ENCODE measurements at places on chromosomes 4 and X. TPM values are rescaled to one million over a fixed set of nuclear protein-coding genes. Genes with fewer than 3 reads are reported as not detected.

Gene CD38
- total RNA-seq = 0.73 TPM

Gene POU4F2
- total RNA-seq = not detected

Gene DYNLT3
- 22.2 TPM for total RNA-seq

Gene TMPRSS11B
- not detected for total RNA-seq

DNA sequence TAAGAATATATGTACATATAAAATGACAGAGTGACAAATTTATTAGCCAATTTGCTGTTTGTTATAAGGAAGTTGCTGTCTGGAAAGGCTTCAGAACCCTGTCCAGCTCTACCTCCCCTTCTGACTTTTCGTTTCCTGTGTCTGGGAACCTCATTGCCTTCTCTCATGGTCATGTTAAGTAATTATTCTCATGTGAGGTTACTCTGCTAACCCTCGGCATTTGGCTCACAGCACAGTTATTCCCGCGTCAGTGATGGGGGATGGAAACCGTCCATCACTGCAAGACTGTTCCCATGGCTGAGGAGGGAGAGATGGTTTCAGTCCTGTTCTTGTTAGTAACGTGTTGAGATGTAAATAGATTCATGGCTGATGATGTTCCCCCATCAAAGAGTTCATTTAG, 11.9 kb downstream of the EDNRA start:
- no peaks in the 10 kb centered on the region for H3K27me3 ChIP-seq
- H3K27ac ChIP-seq = no peak overlapping the region
- H3K36me3 ChIP-seq = no peaks in the 10 kb centered on the region
- DNase-seq = no peak

DNA sequence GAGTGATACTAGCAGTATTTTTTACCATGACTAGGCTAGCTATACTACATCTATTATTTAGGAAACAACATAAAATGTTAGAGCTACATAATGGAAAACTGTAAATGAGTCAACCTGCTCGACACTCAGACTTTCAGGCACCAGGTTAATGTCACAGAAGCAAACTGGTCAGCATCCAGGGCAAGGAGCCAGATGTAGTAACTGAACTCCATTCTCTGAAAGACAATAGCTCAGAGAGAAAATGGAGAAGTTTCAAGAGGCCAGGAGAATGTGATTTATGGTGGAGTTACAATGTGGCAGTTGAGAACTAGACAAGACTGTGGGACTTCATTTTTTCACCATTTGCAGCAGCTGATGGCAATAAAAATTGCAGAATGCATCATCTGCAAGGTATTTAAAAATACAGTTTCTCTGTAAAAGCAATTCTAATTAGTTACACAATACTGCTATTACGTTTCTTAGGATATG, 342.7 kb upstream of the PABPC4L start:
- H3K36me3 ChIP-seq = no peaks in the 10 kb centered on the region
- no peak overlapping the region for H3K4me3 ChIP-seq
- no peak overlapping the region for H3K27ac ChIP-seq

- no peak overlapping the region for H3K4me3 ChIP-seq
- no peaks in the 10 kb centered on the region for H3K36me3 ChIP-seq
These were observed 8.0 kb downstream of the ARMCX4 start for GRCh38 chrX:101493225-101493624.

GRCh38 chrX:118536687-118537461, 41.3 kb downstream of the DOCK11 start:
- no peaks in the 10 kb centered on the region for H3K4me1 ChIP-seq
- no peaks in the 10 kb centered on the region for H3K36me3 ChIP-seq
- H3K27me3 ChIP-seq = no peaks in the 10 kb centered on the region
- no peak for DNase-seq
- no peak overlapping the region for H3K4me3 ChIP-seq

DNA sequence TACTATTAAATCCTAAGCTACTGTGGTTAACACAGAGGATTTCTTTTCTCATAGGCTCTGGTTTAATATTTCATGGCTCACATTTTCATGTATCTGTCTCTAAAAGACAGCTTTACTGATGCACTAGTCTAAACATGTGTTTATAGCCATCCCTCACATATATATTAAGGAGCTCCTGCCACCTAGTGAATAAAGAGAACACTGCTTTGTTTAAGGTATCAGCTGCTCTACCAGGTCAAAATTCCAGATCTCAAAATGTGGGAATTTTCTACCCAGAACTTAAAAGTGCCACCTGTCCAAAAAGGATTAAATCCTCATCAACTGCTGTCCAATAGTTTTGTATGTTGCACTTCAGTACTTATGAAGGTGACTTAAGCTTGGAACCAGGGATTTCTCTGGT, 188.5 kb upstream of the TEX13C start:
- H3K36me3 ChIP-seq = no peaks in the 10 kb centered on the region
- no peak overlapping the region for H3K4me3 ChIP-seq

- H3K27ac ChIP-seq = no peak overlapping the region
- no peaks in the 10 kb centered on the region for H3K27me3 ChIP-seq
- no peak overlapping the region for H3K4me3 ChIP-seq
- peaks cover 25% of the 10 kb centered on the region for H3K4me1 ChIP-seq
- H3K36me3 ChIP-seq = no peaks in the 10 kb centered on the region
- DNase-seq = no peak
These were observed 23.2 kb downstream of the DIAPH2 start for GRCh38 chrX:96707804-96708203.
